Posterior vena cava (tissue), 2 donors: ENCODE measurements at places on chromosomes 5 and 9. TPM values are rescaled to one million over a fixed set of nuclear protein-coding genes. Genes with fewer than 3 reads are reported as not detected.

OR1J4 gene
- total RNA-seq = not detected

SPINK4 gene
- not detected for total RNA-seq

DMRT3 gene
- not detected for total RNA-seq

ZDHHC11B gene
- total RNA-seq = 9.1 TPM

CNTFR gene
- total RNA-seq = 7.0 TPM

TAF1L gene
- total RNA-seq = not detected

GGTA1 gene
- total RNA-seq = 3.8 TPM

OBP2B gene
- total RNA-seq = not detected

HSPB3 gene
- 25.5 TPM for total RNA-seq

CD180 gene
- 1.4 TPM for total RNA-seq

CSF1R gene
- 30.8 TPM for total RNA-seq

PIP5K1B gene
- total RNA-seq = 2.7 TPM

DBH gene
- total RNA-seq = not detected

MGAT4B gene
- 54.6 TPM for total RNA-seq

ALDH7A1 gene
- total RNA-seq = 18.5 TPM

GRXCR2 gene
- total RNA-seq = not detected

RNF183 gene
- not detected for total RNA-seq

BARHL1 gene
- total RNA-seq = not detected

TIMD4 gene
- not detected for total RNA-seq
